Activated T-helper 1 cell treated with anti-CD3 and anti-CD28 coated beads, Interleukin-2, amount 50 U/mL, for 16 hours (primary cell): ENCODE measurements at places on chromosomes 16 and 17.
A peak's percentile ranks its signal among the peaks of the same experiment; 100 is the strongest.

DNA sequence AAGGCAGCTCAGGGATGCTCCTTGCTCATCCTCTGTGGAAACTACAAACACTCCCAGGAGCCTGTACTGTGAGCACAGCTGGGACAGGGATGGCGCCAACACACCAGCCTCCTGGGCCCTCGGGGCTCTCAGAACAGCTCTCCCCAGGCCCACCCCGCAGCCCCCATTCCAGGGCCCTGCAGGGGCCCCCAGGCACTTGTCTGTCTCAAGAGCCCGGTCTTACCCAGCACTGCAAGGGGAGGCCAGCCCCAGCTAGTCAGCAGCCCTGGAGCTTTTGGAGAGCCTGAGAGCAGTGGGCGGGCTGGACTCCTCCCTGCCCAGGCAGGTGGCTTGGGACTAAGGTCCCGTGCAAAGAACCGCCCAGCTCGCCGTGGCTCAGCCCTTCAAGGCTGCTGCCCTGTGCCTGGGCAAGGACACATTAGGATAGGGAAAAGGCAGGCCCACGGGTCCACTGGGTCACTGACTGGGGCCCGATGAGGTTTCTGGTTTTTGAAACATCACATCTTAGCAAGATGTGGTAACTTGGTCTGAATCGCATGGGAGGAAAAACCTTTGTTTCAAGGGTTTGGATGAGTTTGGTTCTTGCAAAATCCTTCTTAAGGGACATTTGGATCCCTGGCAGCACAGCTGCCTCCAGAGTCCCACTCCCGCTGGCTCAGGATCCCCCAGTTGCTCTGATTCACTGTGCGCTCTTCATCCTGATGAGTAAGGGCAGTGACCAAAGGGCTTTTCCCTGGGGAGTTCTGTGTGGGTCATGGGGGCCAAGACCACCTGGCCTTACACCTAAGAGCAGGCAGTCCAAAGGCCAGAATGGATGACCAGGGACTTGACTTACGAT lies 2.8 kb downstream of the DNASE1L2 start:
- no peak for DNase-seq

GRCh38 chr17:81404558-81405165 lies 9.4 kb downstream of the BAHCC1 start:
- DNase-seq: no peak

- DNase-seq: no peak
Measured at GRCh38 chr17:44581868-44582267, 24.6 kb downstream of the FZD2 start.

DNA sequence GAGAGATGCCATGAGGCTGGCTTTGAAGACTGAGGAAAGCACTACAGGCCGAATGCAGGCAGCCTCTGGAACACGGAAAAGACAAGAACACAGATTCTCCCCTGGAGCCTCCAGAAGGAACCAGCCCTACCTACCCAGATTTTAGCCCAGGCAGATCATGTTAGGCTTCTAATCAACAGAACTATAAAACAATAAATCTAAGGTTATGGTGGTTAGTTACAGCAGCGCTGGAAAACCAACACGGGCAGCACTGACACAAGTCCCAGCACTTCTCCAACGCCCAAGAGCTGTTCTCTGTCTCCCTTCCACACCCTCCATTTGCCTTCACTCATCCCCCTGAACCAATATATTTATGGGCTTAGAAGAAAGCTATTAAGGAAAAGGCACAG lies 7.5 kb downstream of the ANKRD11 start:
- no peak for DNase-seq

DNA sequence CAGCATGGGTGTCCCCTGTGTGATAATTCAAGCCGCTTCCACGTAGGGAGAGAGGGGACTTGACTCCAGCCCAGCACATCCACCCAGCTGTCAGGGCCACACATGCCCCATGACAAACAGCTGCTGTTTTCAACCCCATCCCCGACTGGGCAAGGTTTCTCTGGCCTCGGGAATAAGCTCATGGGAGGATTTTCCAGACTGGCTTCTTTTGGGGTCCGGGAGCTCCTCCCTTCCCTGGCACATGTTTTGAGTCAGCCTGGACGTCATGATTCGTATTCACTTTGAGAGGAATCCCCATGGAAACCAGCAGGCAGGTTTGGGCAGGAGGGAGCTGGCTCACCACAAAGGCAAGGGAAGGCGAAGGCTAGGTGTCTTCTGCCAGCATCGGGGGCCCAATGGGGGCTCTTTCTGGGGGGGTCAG lies 156.4 kb downstream of the CMIP start:
- DNase-seq: no peak

GRCh38 chr16:4402439-4403132 lies 13.8 kb downstream of the CORO7 start:
- DNase-seq: peak; percentile 45

GRCh38 chr16:30351001-30351441 lies 4.1 kb downstream of the CD2BP2 start:
- no peak for DNase-seq

DNA sequence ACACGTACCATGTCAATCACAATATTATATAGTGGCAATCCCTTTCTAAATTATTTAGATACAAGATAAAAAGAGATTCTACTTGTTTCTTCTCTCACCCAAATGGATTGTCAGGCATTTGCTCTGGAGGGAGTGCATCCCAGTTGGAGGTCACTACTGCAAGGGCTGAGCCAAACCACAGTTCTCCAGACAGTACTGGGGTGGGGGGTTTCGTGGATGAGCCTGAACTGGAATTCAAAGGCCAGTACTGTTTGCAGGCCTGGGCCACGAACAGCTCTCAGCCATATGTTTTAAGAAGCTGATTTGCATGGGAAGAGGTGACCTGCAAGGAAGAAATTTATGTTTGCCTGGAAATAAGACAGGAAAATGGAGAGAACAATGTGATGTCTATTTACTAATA lies 314.9 kb downstream of the PMP22 start:
- DNase-seq: no peak

- DNase-seq: no peak
Measured at GRCh38 chr17:49975531-49975930, 6.5 kb downstream of the DLX4 start.

DNA sequence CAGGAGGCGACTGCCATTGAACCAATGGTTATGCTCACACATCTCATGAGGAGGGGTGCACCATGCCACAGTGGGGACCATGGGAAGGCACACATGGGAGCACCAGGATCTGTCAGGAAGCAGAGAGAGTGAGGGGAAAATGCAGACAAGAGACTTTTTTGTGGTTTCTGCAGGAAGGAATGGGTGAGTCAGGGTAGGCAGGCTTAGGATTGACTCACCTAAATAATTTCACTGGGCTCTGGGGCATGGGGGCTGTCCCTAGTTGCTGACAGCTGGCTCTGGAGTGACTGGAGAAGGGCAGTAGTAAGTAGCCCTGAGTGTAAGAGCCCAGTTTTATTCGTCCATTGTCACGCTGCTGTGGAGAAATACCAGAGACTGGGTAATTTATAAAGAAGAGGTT lies 202.4 kb downstream of the AXIN2 start:
- DNase-seq: no peak

- no peak for DNase-seq
Measured at GRCh38 chr16:17529982-17530760, 59.4 kb upstream of the XYLT1 start.

GRCh38 chr16:56929639-56930038 lies 2.3 kb upstream of the HERPUD1 start:
- DNase-seq: no peak

- no peak for DNase-seq
Measured at GRCh38 chr17:1736348-1737281, 6.1 kb upstream of the SERPINF2 start.

DNA sequence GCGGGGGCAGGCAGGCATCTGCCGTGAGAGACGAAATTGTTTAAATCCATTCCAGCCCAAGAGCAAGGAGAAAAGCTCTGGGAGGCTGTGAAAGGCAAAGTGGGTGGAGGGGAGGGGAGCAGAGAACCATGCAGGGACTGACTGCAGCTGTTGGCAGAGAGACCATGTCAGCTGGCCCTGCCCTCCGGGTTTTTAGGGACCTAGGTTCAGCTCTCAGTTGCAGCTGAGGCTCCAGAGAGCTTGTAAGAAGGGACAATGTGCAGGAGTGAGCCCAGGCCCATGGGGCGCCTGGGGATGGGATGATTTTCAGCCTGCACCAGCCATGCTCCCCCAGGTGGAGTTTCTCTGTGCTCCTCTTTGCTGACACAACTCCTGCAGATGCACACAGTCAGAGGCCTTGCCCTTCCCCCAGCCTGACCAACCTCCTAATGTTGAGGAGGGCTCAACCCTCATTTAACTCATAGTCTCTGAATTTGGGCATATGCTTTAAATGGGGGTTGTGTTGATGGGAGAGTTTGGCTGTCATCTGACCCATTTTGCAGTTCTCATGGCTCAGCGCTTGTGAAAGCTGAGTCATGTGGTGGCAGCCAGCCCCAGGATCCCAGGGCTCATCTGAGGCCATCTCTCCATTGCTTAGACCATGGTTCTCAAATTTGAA lies 70.9 kb downstream of the PLXDC1 start:
- no peak for DNase-seq

- no peak for DNase-seq
Measured at GRCh38 chr17:74547736-74548135, 1.8 kb upstream of the CD300C start.

DNA sequence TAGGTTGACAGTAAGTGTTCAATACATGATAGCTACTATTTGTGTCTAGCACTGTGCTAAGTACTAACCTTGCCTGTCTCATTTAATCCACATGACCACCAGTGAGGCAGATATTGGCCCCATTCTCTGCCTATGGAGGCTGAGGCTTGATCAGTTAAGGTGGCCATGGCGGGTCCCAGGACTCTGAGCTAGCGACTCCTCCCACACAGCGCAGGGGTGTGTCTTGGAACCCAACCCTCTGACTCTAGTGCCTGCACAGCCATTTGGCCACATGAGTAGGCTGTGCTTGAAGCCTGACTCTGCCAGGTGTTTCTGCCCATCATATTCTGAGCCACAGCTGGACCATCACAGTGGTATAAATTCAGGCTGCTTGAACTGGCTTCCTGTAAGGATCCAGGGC lies 6.4 kb downstream of the NHERF1 start:
- DNase-seq: no peak

DNA sequence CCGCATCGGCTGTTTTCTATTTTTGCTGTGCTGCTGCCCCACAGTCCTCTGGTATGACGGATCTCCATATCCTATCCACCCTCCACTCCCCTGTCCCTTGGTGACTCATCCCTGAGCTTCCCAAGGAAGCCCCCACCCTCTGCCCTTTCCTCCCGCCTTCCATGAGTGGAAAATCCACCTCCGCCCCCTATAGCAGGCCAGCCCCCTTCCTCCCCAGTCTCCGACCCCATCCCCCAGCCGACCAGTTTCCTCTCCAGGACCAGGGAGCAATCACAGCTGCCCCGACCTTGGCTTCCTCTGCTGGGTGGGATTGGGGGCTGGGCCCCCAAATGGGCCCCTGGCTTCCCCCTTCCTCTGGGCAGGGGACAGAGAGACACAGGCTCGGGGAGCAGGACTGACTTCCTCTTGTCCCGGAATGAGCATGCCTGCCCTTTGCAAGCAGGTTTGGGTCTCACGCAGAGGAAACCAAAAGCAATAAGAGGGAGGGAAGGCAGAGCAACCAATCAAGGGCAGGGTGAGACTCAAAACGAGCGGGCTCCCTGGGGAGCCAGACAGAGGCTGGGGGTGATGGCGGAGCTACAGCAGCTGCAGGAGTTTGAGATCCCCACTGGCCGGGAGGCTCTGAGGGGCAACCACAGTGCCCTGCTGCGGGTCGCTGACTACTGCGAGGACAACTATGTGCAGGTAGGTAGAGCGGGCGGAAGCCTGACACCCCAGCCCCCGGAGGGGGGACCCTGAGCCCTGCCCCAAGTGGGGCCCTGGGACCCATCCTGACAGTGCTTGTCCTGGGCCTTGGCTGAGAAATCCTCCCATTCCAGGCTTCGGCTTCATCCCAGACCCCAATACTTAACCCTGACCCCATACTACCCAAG lies at the start of the genes ABI3 and GNGT2:
ABI3 (plus strand) TSS at position 550 of the 872 bp plus-strand sequence; CDS start at position 568, 18 bp downstream.
GNGT2 (minus strand) TSS at position 417 of the 872 bp plus-strand sequence. CDS start 3,152 bp downstream, outside the sequence.
- peak; percentile 45 for DNase-seq

DNA sequence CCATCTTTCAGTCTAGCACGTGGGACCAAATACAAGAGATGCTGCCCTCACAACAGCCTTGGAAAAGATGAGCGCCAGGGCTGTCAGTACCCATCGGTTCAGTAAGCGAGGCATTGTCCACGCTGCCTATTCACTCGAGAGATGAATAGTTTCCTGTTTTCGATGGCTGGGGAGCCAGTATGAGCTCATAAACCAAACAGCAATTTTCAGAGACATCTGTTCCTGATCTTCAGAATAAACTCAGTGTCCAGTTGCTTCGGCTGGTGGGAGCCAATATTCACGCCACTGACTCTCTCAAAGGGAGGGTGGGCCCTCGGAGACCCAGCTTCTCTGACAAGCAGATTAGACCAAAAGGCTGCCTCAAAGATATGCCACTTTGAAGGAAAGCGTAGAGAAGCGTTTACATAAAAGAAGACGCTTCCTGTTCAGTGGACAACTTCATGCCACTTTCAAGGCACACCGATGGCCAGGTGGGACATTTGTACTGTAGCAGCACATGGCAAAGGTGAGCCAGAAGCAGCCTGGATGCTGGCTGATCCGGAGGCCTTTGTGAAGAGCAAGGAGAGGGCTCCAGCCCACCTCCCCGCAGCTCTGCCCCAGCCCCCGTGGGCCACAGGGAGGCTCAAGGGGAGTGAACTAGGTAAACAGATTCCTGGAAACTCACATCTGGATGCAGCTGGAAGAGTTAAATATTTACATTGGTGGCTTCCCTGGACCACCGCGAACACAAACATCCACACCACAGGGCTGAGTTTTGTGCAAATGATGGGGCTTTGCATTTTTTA lies 6.0 kb downstream of the TIMM22 start:
- no peak for DNase-seq

- DNase-seq: no peak
Measured at GRCh38 chr16:10076037-10076436, 106.2 kb downstream of the GRIN2A start.

DNA sequence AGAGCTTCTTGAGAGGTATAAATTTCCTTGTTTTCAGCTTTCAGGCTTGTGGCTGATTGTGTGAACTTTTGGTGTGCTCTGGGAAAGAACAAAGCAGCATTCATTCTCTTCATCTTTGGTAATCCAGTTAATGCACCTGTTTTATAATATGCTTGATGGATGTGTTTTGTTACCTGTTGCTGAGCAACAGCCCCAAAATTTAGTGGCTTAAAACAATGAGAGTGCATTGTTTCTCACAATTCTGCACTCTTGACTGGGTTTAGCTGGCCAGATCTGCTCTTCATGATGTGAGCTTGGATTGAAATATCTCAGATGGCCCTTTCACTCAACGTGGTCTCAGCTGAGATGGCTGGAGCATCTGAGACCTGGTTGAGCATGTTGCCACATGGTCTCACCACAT lies 58.7 kb upstream of the NOL11 start:
- DNase-seq: no peak

- DNase-seq: no peak
Measured at GRCh38 chr17:76542566-76542971, 2.7 kb downstream of the PRCD start.
